ENCODE measurements at places on chromosomes 6 and 20. TPM values are rescaled to one million over a fixed set of nuclear protein-coding genes. Genes with fewer than 3 reads are reported as not detected.

The ZSCAN9 gene
- 20.6 TPM for total RNA-seq

The BAG2 gene
- 2.3 TPM for total RNA-seq

The GPR6 gene
- not detected for total RNA-seq

The LRRC1 gene
- total RNA-seq, result 27.4 TPM

The TP53TG5 gene
- total RNA-seq, result not detected

The BMP2 gene
- 34.2 TPM for total RNA-seq
